ENCODE measurements at places on chromosomes 1 and 21.

GRCh38 chr1:217554849-217555248, 76.0 kb downstream of the GPATCH2 start:
- DNase-seq = no peak

GRCh38 chr1:232377494-232377770, 252.5 kb downstream of the SIPA1L2 start:
- DNase-seq = no peak

DNA sequence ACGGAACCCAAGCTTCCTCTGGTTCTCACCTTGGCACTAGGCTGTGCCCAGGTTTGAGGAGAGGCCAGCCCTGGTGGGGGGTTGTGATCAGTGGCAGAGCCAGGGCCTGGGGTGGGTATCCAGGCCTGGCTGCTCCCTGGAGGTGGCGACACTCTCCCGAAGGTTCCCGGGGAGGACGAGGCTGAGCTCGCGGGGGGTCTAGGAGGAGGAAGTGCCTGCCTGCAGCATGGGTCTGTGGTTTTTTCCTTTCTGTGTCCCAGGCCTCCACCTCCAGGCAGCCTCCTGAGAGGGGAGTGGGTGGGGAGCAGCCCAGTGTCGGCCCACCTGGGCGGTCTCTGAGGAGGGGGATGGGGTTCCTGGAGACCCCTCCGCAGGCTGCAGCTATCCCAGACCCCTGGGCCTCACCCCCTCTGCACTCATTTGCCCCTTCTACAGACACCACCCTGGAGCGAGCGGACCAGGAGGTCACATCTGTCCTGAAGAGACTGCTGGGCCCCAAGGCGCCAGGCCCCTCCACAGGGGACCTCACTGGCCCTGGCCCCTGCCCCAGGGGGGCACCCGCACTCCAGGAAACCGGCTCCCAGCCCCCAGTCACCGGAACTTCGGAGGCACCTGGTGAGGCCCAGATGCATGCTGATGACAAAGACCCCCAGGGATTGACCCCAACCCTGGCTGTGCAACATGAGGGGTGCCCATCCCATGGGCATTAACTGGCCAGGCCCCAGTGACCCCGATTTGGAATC, 44.3 kb downstream of the TRIM11 start:
- DNase-seq = no peak

GRCh38 chr1:217881607-217882332, 250.6 kb downstream of the SPATA17 start:
- no peak for DNase-seq

- DNase-seq = no peak
These were observed 13.2 kb downstream of the KLHDC8A start for GRCh38 chr1:205343431-205344065.

- DNase-seq = no peak
These were observed 32.2 kb upstream of the KHDRBS1 start for GRCh38 chr1:31981456-31981839.

DNA sequence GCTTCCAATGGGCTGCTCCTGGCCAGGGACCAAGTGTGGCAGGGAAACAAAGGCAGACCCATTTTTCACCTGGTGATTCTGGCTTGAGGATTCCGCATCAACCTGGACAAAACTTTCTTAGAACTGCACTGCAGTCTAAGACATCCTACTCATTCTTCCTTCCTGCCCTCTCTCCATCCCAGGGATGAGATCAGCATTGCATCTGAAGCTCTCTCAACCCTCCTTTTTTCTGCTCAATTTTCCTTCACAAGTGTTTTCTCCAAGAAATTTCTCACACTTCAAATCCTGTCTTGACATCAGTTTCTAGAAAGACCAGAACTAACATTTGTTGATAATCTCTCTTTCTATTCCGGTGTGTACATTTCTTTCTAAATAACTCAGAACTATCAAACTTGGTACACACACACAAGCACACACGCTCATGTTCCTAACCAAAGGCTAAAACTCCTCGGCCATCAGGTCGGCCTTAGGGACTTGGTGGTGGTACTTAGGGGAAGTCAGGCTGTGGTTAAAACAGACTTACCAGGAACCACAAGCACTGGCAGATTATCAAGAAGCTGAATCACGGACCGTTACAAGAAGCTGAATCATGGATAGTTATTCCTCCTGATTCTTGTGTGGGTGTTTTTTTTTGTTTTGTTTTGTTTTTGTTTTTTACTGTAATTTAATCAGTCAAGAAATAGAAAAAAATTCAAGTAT, 21.0 kb upstream of the CXADR start:
- no peak for DNase-seq

- no peak for DNase-seq
These were observed 8.7 kb downstream of the SELENON start for GRCh38 chr1:25808481-25809244.

- DNase-seq = peak; percentile 59
These were observed 19.4 kb downstream of the ENO1 start for GRCh38 chr1:8858888-8859706.

- DNase-seq = no peak
These were observed 37.1 kb upstream of the SERPINC1 start for GRCh38 chr1:173954179-173954578.

GRCh38 chr1:245111073-245111472, 43.7 kb upstream of the KIF26B start:
- no peak for DNase-seq

DNA sequence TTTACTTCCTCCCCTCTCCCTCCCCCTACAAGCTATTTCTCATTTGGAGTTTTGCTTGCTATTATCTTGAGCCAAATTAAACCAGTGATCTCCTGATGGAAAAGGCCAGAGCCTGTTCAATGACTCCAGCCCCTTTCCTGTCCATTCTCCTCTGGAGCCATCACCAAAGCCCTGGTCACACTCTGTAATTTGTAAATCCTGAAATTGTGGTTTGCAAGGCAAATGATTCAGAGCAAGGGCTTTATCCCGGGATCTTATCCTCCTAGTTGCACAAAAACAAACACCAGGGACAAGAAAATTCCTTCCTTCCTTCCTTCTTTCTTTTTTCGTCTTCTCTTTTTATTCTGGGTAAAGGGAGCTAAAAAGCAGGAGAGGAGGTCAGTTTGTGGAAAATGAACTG, 366.1 kb upstream of the ST6GALNAC5 start:
- no peak for DNase-seq

DNA sequence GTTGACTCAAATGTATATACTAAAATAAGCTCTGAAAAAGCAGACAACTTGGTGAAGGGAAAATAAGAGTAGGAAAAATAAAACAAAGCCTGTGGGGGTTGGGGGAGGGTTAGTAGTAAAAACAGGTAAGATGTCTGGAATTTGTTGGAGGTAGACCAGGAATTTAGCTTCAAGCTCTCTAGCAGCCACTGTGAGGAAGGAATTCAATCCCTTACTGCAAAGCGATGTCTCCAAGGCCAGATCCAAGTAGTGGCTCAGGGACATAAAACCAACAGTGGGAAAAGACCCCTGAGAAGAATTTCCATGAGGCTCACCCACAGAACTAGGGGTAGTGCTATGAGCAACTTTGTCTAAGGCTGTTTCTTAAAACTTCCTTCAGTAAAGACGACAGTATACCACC, 7.8 kb downstream of the ANGPTL7 start:
- DNase-seq = no peak

DNA sequence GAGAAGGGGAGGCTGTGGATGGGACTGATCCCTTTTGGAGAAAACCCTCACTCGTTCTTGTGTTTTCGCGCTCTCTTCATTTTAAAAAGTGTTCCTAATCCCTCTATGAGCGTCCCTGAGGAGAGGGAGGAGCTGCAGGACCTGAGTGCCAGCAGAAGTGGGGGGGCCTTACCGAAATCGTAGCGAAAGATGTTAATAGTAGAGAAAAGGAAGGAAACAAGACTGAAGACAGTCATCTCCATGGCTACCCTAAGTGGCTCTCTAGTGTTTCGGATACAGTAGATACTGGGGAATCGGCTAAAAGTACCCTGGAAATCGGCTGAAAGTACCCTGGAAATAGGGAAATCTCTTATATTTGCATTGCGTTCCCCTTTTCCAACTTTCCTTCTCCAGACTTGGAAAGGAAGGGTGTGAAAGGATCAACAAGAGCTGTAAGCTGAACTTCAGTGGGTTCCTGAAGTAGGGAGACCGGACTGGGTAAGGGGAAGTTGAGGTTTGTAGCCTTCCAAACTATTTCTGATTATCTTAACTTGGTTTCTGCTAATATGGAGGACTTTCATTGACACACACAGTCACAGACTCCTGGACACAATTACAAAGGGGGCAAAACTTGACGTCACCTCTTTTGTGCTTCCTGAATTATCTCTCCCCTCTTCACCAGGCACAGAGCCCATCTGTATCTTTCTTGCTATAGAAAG, 486 bp upstream of the DSTYK start:
- DNase-seq = no peak

DNA sequence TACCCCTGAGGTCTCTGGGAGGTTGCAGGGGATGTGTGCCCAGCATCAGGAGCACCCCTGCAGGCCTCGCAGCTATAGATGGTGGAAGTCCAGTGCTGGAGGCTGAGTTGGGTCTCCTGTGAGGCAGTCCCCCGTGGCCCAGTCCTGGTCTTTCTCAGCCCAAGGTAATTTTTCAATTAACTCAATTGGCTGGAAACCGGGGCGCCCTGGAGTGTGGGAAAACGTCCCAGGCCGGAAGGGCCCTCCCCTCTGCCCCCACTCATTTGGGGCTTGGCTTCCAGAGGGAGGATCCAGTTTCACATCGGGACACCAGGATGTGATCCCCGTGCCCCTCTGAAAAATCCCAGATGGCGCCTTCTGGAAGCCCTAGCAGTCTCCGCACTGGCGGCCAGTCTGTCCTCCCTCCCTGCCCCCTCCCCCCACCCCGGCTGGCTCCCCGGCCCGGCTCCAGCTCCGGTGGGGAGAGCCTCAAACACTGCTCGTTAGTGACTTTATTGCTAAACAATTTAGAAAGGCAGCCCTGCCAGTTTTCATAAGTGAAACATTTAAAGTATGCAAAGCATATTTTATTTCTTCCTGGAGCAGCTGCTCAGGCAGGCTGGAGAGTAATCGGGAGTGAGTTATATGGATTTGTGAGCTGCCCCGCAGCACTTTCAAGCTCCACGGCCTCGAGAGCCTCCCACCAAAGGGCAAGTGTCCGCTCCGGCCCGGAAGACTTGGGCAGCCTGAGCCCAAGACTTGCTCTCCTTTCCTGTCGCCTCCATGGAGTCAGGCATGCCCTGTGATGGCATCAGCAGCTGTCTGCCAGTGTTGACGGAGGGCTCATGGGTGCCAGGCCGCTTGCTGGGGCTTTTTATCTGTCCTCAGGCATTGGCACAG, 208.2 kb upstream of the TMEM51 start:
- DNase-seq = peak; percentile 78

DNA sequence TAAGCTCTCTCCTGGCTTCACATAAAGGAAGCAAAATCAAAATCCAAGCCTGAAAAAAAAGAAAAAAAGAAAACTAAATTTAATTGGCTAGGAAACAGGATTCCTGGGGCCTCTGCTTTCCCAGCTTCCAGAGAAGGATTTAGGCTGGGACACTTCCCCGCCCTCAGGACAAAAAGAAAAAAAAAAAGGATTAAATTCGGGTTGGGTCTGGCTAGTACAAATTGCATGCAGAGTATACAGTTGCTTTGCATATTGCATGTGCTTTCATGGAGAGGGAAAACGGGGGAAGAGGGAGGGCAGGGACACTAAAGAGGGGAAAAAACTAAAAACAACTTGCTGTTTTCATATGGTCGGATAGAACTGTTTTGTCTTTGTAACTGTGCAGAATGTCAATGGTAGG, 42.7 kb downstream of the OLIG1 start:
- no peak for DNase-seq

DNA sequence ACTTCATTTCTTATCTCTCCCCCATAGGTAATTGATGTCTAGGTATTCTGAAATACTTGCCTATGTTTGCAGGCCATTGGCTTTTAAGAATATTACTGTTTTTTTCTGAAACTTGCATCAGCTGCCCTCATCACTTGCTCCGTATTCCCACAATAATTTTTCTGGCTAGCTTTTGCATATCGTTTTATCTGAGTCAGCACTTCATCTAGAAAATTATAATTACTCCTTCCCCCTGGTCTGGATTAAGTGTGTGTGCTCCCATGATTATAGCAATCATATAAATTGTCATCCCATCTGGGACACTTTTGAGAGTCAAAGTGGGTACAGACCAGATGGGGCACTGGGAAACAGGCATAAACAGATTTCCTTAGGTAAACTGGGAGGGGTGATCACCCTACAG, 583.2 kb upstream of the B3GALT2 start:
- DNase-seq = no peak

Measured in WERI-Rb-1 (cell line).